ENCODE measurements at places on chromosomes 11 and 22.

DNA sequence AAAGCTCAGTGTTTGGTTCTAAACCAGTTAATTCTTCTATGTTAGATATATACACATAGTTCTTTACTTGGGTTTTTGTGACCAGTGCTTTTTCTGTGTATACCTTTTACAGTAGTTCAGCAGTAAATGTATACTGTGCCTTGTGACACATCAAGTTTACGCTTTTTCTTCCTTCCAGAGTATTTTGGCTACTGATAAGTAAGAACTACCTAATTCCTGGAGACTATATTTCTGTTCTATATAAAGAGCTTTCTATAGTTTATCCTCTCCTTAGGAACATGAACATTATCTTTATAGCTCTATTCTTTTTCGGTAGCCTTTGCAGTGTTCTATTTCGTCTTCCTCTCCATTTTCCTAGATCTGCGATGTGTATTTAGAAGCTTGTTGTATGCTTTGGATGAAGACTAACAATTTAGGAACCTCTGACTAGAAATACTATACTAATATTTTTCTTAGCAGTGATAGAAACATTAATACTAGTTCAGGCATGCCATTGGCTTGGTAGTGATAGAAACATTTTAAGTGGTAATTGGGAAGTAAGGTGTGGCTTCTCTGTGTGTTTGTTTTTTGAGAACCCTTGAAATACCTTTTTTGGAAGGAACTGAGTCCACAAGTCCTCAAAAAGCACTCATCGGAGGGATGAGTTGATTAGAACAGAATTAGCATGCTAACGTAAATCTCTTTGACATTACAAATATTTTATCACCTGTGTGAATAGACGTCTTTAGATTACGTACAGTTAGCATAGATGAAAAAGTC is 74.6 kb downstream of the ARHGEF12 start:
- DNase-seq = no peak

- peak; percentile 79 for DNase-seq
These were observed 35.5 kb upstream of the ST14 start for GRCh38 chr11:130124096-130124495.

- DNase-seq = no peak
These were observed 52.1 kb downstream of the GDPD4 start for GRCh38 chr11:77249427-77249826.

GRCh38 chr11:105206633-105207032 is 67.1 kb upstream of the CARD18 start:
- DNase-seq = no peak

- no peak for DNase-seq
These were observed 15.8 kb downstream of the SCUBE2 start for GRCh38 chr11:9075556-9075955.

- no peak for DNase-seq
These were observed 13.2 kb upstream of the MPZL2 start for GRCh38 chr11:118277312-118277711.

GRCh38 chr22:37588546-37589215 is 8.8 kb upstream of the LGALS2 start:
- no peak for DNase-seq

GRCh38 chr22:48856308-48856615 is 971.4 kb downstream of the BRD1 start:
- no peak for DNase-seq

- DNase-seq = no peak
These were observed 28.1 kb upstream of the NXPE4 start for GRCh38 chr11:114623720-114624119.

- DNase-seq = no peak
These were observed 42.4 kb upstream of the DMC1 start for GRCh38 chr22:38612217-38613006.

GRCh38 chr11:8656291-8656690 is 26.2 kb downstream of the TRIM66 start:
- DNase-seq = peak; percentile 5

DNA sequence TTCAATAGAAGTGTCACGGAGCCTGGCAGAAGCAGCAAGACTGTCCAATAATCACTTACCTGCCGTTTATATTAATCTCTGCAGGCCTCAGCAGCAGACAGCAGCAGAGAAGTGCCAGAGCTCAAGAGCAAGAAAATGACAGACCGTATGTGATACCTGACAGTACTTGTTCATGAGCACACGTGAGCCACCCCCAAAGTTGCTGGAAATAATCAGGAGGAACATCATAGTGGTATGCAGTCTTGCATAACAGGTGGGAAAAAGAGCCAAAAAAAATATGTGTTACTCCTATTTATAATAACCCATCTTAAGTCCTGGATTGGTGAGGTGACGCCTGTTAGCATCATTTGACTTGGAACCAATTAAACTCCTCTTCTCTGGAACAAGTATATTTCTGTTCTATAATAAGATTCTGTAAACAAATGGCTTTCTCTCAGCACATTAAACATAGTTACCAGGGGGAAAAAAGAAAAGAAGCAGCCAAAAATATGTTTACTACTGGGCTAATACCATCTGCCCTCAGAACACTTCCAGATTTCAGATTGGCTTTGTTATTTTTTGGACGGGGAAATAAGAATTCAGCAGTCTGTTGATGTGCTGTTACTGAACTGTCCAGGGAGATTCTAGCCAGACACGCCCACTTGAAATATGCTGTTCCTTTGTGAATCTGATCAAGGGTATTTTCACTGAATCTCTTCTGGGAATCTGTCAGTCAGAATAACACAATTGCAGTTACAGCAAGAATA is 7.9 kb upstream of the SLN start:
- DNase-seq = no peak

GRCh38 chr11:22234743-22235142 is 41.9 kb downstream of the ANO5 start:
- DNase-seq = no peak

GRCh38 chr22:35643991-35644390 is 4.3 kb upstream of the APOL6 start:
- no peak for DNase-seq

DNA sequence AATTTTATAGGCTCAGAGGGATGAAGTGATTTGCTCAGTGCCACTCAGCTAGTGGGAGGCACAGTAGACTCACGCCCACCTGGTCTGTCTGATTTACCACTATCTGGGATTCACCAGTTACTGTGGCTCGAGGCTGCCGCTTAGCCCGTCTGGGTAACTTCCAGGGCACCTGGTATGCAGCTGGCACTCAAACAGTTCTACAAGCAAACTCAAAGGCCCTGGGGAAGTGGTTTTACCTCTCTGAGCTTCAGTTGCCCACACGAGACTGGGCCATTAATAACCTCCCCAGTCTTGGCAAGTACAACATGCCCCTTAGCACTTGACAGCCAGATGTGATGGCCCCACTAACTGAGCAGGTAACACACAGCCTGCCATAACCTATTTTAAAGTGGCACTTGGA is 2.6 kb downstream of the GDPD5 start:
- no peak for DNase-seq

DNA sequence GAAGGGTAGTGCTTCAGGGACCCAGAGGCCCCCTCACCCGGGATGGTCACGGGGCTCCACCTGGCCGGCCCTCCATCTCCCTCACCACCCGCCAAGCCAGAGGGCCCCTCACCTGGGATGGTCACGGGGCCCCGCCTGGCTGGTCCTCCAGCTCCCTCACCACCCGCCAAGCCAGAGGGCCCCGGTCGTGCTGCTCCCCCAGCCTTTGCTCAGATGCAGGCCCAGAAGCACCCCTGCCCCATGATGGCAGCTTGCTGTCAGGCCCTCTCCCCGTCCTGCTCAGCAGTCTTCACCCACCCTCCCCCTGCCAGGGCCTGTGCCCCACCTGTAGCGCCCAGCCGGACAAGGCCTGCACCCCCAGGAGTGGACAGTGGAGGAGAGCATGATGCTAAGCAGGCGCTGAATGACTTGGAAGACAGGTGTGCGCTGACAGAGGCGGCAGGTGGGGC is 7.3 kb downstream of the DENND6B start:
- DNase-seq = no peak

- peak; percentile 64 for DNase-seq
These were observed 10.5 kb downstream of the TIMP3 start for GRCh38 chr22:32811788-32812545.
